ENCODE measurements at places on chromosomes 12 and 14.

DNA sequence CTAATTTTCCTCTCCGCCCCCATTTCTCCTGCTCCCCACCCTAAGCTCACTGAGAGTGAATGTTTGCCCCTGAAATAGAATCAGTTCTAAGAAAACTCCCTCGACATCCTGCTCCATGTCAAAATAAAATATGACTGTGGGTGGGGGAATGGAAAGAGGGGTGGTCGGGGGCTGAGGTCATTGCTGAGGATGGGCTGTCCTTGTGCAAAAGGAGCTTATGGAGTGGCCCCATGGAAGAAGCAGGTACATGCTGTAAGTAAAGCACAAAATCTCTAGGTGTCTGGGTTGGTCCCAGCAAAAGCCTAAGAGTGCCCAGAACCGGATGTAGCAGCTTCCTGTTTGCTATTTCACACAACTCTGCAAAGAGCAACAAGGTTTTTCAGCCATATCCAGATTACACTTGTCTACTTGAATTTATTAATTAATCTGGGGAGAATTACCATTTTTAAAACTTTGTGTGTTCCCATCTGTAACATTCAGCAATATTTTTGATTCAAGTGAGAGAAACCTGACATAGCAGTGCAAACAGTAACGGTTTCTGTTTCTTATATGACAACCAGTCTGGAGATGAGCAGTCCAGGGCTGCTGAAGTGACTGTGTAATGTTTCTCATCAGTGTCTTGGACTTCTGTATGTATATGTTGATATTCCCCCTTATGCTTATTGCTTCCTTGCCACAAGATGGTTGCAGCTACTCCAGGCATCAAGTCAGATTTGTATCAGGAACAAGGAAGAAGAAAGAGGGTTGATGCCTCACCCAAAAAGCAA lies 40.4 kb upstream of the GZMB start:
- DNase-seq = peak; percentile 41

GRCh38 chr14:104687601-104688504 lies 1.6 kb upstream of the INF2 start:
- DNase-seq = no peak

DNA sequence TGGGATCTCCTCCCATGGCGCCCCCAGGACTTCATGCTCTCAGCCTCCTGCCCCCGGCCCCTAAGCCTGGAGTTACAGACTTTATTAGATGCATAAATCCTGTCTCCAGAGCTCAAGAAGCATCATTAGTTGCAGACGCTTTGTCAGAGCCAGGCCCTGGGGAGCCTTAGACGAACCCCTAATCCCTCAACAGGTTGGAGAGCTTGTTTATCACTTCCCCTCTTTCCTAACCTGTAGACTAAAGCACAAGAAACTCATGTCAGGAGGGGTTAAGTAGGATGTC lies 260 bp upstream of the NPFF start:
- no peak for DNase-seq

DNA sequence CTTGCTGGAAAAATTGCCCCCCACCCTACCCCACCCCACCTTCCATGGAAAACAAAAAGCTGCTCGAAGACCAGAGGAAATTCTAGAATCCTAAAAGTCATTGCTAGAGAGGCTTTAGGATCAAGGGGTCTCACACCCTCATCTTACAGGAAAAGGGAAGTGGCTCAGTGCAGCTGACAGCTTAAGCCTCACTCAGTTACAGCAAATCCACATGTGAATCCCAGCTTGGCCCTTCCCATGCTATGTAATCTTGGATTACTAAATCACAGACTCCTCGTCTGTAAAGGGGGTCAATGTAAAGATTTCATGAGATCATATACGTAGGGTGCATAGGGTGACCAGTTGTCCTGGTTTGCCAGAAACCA lies 25.9 kb downstream of the CMKLR1 start:
- DNase-seq = no peak

- no peak for DNase-seq
These were observed 2.9 kb downstream of the RDH12 start for GRCh38 chr14:67704484-67705089.

GRCh38 chr12:71756054-71756690 lies 1.5 kb downstream of the RAB21 start:
- DNase-seq = no peak

DNA sequence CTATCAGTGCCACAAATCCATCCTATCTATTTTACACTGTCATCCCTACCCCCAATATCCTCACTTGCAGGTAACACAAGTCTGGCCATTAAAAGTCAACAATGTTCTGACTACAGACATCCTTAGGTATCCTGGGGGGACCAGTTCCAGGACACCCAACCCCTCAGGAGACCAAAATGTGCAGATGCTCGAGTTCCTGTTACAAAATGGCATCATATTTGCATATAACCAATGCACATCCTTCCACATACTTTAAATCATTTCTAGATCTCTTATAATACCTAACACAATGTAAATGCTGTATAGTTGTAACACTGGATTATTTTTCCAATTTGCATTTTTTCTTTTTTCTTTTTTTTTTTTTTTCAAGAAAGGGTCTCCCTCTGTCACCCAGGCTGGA lies 6.9 kb downstream of the SYCP3 start:
- DNase-seq = no peak

GRCh38 chr14:58395812-58396788 lies at the start of gene TOMM20L:
Gene TOMM20L, plus strand, starts transcription at chr14:58395930. Its CDS starts 28 bp downstream, at chr14:58395958.
- DNase-seq = peak; percentile 64

GRCh38 chr12:24791622-24792021 lies 157.3 kb downstream of the BCAT1 start:
- no peak for DNase-seq

DNA sequence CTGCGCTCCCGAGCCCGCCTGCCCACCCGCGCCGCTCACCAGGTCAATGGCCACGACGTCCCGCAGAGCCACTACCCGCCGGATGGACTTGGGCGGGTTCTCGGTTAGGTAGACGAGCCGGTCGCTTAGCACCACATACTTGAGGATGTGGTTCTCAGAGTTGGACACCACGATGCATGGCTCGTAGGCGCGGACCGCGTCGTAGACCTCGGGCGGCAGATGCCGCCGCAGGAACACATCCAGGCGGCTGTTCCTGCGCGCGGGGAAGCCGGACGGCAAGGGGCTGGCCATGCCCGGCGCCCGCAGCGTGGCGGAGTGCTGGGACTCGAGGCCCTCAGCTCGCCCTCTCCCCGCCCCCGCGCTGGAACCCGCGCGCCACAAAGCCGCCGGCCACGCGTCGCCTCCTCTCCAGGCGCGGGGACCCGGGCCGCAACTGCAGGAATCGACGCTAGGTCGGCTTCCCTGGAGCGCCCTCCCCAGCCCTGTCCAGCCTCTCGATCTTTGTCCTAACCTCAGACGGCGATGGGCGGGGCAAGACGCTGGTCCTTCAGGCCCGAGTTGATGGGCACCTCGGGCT lies at the start of gene C12orf56:
Gene C12orf56 (minus strand): TSS at position 484 of the 577 bp plus-strand sequence. CDS start 193 bp downstream, at position 291.
- DNase-seq = no peak

DNA sequence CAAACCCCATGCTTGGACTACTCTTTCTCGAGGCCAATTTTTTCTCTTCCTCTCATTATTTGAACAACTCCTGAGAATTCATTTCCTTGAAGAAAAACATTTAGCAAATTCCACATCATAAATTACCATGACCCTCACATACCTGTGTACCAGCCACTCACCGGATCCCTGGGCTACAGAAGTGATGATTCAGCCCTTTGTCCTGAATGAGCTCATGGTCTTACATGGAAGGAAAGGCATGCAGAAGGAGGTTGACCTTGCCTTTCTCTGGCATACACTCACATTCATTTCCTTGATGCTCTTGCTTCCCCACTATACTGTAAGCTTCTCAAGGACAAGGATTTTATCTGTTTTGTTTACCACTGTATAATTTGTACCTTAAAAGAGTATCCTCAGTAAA lies 191.5 kb downstream of the SLC5A8 start:
- DNase-seq = no peak

DNA sequence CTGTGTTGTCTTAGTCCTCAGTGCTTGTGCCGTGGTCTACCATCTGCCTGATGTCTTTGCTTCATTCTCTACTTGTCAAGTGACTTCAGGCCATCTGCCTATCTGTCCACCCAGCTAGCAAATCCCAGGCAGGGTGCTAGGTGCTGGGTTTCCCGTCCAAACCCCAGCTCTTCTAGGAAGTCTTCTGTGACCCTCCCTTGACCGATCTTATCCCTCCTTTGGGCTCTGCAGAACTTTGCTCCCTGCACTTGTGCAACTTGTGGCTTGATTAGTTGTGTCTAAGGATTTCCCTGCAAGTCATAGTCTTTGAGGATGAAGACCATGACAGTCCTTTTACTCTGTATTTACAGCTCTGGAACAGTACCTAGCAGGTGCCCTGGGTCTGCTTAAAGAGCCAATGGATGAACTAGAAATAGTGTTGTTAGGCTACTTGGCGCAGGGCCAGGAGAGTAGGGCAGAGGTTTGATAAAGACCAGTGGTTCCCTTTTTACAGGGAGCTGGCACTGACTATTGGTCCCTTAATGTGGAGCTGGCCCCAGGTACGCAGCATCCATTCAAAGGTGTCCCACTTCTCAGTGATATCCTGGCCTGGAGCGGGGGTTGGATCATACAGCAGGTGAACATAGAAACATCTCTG lies 60.1 kb downstream of the ADCK1 start:
- DNase-seq = no peak

- DNase-seq = no peak
These were observed 349.4 kb upstream of the NOVA1 start for GRCh38 chr14:26947265-26947664.

- peak; percentile 85 for DNase-seq
These were observed at the start of the genes CEP290 and TMTC3 for GRCh38 chr12:88141774-88142609. Gene CEP290, minus strand, starts transcription at chr12:88142088. Its CDS starts 781 bp downstream, at chr12:88141307. Gene TMTC3, plus strand, starts transcription at chr12:88142307. Its CDS starts 6,009 bp downstream, at chr12:88148316.

GRCh38 chr12:90262251-90262650 lies 553.6 kb upstream of the ATP2B1 start:
- no peak for DNase-seq

- DNase-seq = peak; percentile 89
These were observed at the start of gene AP1G2 for GRCh38 chr14:23567186-23568020. Gene AP1G2, minus strand, starts transcription at chr14:23567791. Its CDS starts 477 bp downstream, at chr14:23567314.

Data from NK-92 treated with Interleukin-12 subunit alpha and Interleukin-12 subunit beta, amount 100 ng/mL, for 24 hours (cell line).